ENCODE measurements at places on chromosomes 7 and 10.
A peak's percentile ranks its signal among the peaks of the same experiment; 100 is the strongest.

- no peak overlapping the region for H3K4me3 ChIP-seq
- H3K36me3 ChIP-seq = peaks cover 13% of the 10 kb centered on the region
- peaks cover 25% of the 10 kb centered on the region for H3K4me1 ChIP-seq
- DNase-seq = no peak
- no peak overlapping the region for H3K27ac ChIP-seq
Measured at GRCh38 chr10:118220346-118220850, 121.7 kb downstream of the FAM204A start.

- no peak overlapping the region for H3K4me3 ChIP-seq
- no peak overlapping the region for H3K27ac ChIP-seq
- peaks cover 6% of the 10 kb centered on the region for H3K4me1 ChIP-seq
- no peaks in the 10 kb centered on the region for H3K36me3 ChIP-seq
- H3K27me3 ChIP-seq = no peaks in the 10 kb centered on the region
Measured at GRCh38 chr7:120431016-120431415, 158.0 kb downstream of the KCND2 start.

GRCh38 chr10:98429320-98430072 is 14.5 kb upstream of the PYROXD2 start:
- H3K27ac ChIP-seq = no peak overlapping the region
- H3K4me1 ChIP-seq = no peaks in the 10 kb centered on the region
- H3K4me3 ChIP-seq = no peak overlapping the region

- H3K36me3 ChIP-seq = peaks cover 18% of the 10 kb centered on the region
- no peak overlapping the region for H3K4me3 ChIP-seq
- H3K27me3 ChIP-seq = no peaks in the 10 kb centered on the region
- no peak for DNase-seq
Measured at GRCh38 chr7:69811476-69812308, 213.4 kb downstream of the AUTS2 start.

GRCh38 chr10:100483876-100484666 is 21.3 kb downstream of the WNT8B start:
- H3K36me3 ChIP-seq = peaks cover 21% of the 10 kb centered on the region
- no peak overlapping the region for H3K27ac ChIP-seq
- peak overlapping the region; percentile 36 for H3K4me3 ChIP-seq
- no peak for DNase-seq

- H3K27ac ChIP-seq = no peak overlapping the region
- H3K27me3 ChIP-seq = peaks cover 30% of the 10 kb centered on the region
- peaks cover 19% of the 10 kb centered on the region for H3K4me1 ChIP-seq
- DNase-seq = no peak
- H3K36me3 ChIP-seq = no peaks in the 10 kb centered on the region
- no peak overlapping the region for H3K4me3 ChIP-seq
Measured at GRCh38 chr10:132844069-132844809, 58.3 kb upstream of the NKX6-2 start.

DNA sequence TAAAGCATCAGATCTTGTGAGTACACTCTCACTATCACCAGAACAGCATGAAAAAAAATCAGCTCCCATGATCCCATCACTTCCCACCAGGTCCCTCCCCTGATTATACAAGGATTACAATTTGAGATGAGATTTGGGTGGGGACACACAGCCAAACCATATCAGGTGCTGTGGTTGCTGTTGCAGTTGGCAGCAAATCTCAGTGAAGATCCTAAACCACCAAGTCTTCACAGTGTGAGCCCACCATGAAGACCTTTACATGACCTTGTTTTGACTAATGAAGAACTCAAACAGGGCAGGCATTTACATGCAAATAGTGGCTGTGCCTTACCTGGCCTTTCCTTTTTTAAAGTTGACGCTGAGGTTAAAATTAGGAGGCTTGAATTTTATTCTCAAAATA is 242.6 kb downstream of the ACTR3B start:
- no peak overlapping the region for H3K4me3 ChIP-seq
- no peak for DNase-seq
- H3K27me3 ChIP-seq = peaks cover 27% of the 10 kb centered on the region
- peaks cover 15% of the 10 kb centered on the region for H3K4me1 ChIP-seq

GRCh38 chr10:78559661-78560340 is 509.0 kb upstream of the ZMIZ1 start:
- no peaks in the 10 kb centered on the region for H3K36me3 ChIP-seq
- H3K4me3 ChIP-seq = no peak overlapping the region

DNA sequence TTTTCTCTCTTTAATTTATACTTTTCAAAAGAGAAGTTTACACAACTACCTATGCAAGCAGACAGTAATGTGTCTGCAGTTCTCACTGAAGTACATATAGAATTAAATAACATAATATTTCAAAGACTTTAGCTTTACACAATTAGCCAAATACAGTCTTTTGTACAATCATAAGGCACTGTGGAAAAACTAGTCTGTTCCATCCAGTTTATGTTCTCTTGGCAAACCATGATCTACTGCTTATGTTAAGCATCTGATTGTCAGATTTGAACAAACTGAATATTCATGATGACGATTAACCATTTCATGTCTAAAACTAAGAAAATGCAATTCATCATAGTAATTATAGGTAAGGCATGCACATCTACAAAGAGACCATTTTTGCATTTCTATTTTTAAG is 842 bp downstream of the SEMA3A start:
- no peak for DNase-seq
- H3K4me3 ChIP-seq = peak overlapping the region; percentile 97
- peaks cover 7% of the 10 kb centered on the region for H3K27me3 ChIP-seq
- no peaks in the 10 kb centered on the region for H3K36me3 ChIP-seq

DNA sequence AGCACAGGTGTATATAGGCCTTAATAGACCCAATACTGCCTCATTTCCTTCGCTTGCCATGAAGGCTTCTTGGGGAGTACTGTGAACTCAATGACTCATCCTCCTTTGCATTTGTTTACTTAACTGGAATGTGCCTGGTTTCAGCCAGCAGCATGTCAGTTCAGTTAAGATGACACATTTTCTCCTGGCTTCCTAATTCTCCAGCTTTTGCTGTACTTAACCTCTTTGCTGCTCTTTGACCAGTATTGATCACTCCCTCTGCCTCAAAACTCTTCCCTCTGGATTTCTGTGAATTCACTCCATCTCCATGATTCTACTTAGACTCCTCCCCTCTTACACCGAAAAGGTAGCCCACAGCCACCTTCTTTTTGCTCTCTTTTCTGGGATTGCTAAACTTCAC is 135.7 kb downstream of the MAGI2 start:
- no peaks in the 10 kb centered on the region for H3K36me3 ChIP-seq
- no peak for DNase-seq
- no peak overlapping the region for H3K4me3 ChIP-seq
- no peaks in the 10 kb centered on the region for H3K27me3 ChIP-seq

Data from nephron progenitor cell (in vitro differentiated cells).